ENCODE measurements at places on chromosomes 11 and 22.

- DNase-seq, result no peak
Observed at GRCh38 chr11:70572974-70573260, 174.6 kb downstream of the CTTN start.

DNA sequence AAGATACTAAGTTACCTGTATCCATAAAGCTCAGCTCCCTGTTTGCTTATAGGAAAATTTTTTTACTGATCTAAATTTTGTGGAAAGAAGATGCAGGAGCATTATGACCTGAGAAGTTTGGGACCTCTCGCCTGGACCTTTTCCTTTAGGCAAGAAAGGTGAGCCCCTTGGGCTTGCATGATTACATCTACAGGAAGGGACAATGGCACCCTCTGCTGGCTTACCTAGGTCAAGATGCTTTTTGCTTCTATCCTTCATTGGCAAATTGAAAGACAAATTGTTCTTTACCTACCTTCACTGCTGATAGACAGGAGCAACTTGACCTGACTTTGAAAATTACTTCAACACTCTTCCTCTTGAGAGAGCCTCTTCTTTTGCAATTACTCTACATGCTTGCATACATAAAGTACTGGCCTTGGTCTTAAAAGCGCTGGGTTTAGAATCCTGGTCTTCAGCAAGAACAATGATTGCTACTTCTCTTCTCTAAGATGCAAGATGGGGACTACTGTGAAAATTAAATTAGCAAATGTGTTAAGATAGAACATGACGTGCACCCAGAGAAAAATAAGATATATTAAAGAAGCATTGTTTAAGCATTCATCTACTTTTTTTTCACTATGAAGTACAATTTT lies 147.2 kb downstream of the TRPC6 start:
- peak; percentile 48 for DNase-seq

GRCh38 chr22:38203090-38203810 lies 1.5 kb downstream of the MAFF start:
- DNase-seq, result peak; percentile 61

DNA sequence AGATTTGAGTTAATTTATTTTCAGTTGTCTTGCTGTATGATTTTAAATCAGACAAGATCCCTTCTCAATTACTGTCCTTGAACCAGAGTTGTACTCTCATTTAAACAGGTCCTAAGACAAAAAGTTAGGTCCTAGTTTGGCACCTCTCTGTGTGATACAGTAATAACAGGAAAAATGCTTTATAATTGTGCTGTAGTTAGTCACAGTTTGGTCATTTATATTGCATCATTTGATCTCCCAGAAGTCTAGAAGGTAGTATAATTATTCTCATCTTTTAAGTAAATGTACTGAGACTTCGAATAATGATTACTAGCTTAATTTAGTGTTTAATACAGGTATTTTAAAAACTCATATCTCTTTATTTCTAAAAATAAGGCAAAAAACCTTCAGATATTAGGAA lies 18.1 kb upstream of the LUZP2 start:
- no peak for DNase-seq
